ENCODE measurements at places on chromosomes 7 and 10. TPM values are rescaled to one million over a fixed set of nuclear protein-coding genes. Genes with fewer than 3 reads are reported as not detected.

Gene ZNF117
- total RNA-seq = 45.7 TPM

Gene OR9A2
- 0.99 TPM for total RNA-seq

Gene CXCL12
- total RNA-seq = 12.0 TPM

Gene MYL10
- total RNA-seq = not detected

Gene PKD2L1
- total RNA-seq = 1.6 TPM

Gene FEZF1
- total RNA-seq = 5.6 TPM

Gene SPDYE16
- 0.68 TPM for total RNA-seq

Gene SFMBT2
- 7.6 TPM for total RNA-seq

Gene ITPRID1
- total RNA-seq = 2.3 TPM

Gene MOGAT3
- not detected for total RNA-seq

Gene VIPR2
- 5.3 TPM for total RNA-seq

Gene LANCL2
- total RNA-seq = 49.0 TPM

Gene FXYD4
- 1.4 TPM for total RNA-seq

Gene HOXA9
- total RNA-seq = 0.39 TPM

Gene AGMO
- 52.8 TPM for total RNA-seq

Gene AKR1C3
- total RNA-seq = 15.6 TPM

Gene SAP25
- 28.4 TPM for total RNA-seq

Gene NAT16
- 0.31 TPM for total RNA-seq

Gene CPN1
- 2.7 TPM for total RNA-seq
